ENCODE measurements at places on chromosomes 1 and 21.
A peak's percentile ranks its signal among the peaks of the same experiment; 100 is the strongest.

- DNase-seq = no peak
Measured at GRCh38 chr1:84434801-84435549, 36.7 kb downstream of the DNASE2B start.

- DNase-seq = no peak
Measured at GRCh38 chr1:44625348-44625747, 48.9 kb downstream of the TMEM53 start.

DNA sequence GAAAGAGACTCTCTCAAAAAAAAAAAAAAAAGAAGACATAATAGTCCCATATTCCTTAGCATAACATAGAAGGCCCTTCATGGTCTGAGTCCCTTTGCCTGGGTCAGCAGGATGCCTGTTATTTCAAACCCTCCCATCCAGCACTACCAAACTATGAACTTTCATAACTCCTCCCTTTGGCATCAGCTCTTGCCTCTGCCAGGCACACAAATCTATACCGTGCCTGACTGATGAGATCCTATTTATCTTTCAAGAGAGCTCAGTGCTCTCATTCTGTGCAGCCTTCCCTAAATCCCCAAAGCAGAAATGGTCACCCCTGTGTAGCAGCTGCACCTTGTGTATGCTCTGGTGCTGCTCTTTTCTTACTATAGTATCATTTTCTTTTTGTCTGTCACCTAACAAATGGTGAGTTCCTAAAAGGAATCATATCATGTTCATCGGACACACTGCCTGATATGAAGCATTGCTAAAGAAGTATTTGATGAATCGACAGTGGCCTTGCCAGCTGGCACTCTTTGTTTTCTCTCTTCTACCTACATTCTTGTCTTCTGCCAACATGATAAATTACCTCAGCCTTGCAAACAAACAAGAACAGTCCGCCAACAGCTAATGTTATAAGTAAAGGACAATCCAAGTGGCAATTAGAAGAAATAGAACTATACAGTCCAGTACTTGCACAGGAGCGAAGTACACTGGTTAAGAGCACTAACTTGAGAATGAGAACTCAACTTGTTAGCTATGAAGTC, 29.9 kb downstream of the FMO4 start:
- DNase-seq = no peak

DNA sequence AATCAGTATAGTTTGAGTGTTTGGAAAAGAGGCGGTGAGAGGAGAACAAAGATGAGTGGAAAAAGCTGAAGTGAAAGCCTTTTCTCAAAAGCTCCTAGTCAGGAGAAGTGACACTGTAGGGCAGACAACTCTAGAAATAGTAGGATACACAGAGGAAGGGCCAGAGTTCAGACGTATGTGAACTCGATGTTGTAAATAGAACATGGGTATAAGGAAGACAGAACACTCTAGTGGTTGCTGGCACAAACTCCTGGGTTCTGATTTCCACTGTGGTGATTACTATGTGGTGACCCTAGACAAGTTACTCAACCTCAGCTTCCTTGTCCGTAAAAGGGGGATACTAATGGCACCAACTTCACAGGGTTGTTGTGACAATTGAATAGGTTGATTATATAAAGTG, 30.2 kb upstream of the MGST3 start:
- no peak for DNase-seq

- no peak for DNase-seq
Measured at GRCh38 chr1:154502066-154502743, at the start of the genes SHE and TDRD10. SHE (minus strand) TSS chr1:154502412; CDS start chr1:154502026, 386 bp downstream. TDRD10 (plus strand) TSS chr1:154502219; CDS start chr1:154506904, 4,685 bp downstream.

DNA sequence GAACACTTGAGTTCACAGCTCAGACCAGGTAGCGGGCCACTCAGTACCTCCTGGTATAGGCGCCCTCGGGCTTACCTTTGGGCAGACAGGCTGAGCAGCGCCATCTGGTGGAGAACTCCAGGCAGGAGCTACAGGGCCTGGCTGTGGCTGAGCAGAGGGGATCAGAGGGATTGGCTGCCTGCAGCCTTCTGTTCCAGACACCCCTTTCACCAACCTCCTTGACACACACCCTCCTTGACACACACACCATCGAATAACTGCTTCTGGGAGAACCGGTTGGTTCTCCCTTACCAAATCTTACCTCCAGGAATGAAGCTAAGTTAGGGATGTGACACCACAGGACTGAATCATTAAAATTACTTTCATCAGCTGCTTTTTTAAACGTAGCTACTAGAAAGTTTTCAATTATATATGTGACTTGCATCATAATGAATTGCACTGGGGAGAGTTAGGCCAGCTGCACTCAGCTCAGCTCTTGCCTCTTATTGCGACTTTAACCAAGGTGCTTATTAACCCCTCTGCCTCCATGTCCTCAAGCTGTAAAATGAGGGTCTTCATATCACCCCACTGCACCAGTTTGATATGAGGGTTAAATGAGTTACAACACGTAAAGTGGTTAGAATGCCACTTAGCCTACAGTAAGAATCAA, 6.6 kb downstream of the LIN28A start:
- peak; percentile 70 for DNase-seq

- no peak for DNase-seq
Measured at GRCh38 chr1:182385885-182386853, 5.4 kb downstream of the GLUL start.

DNA sequence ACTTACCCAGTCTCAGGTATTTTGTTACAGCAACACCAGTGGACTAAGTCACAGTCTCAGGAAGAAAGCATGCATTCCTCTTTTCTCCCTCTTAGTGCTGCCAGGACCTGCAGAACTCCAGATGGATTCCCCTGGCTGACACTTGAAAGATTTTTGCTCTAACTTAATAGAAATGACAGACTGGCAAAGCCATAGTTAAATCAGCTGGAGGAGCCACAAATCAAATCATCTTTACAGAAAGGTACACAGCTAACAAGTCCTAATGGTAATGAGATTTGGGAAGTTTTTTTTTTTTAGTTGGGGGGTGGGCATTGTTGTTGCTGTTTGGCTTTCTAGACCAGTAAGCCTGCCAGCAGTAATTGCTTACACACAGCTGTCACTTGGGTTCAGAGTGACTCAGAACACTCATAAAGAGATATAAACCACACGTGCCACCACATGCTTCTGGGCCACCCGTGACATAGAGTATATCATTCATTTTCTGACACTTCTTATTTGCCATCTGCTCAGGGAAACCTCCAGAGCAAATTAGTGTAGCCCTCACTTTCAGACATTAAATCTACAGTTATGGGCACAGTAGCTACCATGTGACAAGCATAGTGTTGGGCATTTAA, 72.4 kb downstream of the FH start:
- no peak for DNase-seq

GRCh38 chr1:71668065-71668464, 587.2 kb upstream of the ZRANB2 start:
- no peak for DNase-seq

DNA sequence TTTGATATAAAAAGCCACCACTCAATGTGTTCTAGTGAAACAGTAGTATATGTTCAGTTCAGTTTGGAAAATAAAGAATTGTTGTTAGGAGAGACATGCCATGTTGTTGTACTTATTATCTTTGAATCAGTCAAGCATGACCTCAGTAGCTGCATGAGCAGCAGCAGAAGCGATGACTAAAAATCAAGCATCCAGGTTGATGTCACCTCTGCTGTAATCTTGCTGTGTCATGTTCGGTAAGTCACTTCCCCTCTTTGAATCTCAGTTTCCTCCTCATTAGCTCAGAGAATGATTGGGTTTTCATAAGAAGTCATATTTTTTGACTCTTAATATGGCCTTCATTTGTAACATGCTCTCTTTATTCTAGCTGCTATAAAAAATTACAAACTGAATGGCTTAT, 428.4 kb upstream of the B3GALT2 start:
- no peak for DNase-seq

DNA sequence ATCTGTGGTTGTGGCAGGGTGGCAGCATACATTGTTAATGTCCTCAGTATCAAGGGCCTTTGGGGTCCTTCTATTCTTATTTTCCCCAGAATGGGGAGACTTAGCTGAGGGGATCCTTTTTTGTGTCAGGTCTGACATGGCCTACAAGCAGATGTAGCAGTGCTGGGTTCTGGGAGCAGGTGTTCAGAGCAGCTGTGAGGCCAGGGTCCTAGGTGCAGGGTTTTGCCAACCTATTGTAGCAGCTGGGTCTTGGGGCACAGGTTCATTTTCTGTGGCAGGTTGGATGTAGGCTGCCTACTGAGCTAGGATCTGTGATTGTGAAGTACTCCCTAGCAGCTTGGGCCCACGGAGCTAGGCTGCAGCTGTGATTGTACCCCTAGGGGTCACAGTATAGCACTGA, 60.1 kb downstream of the DIPK1A start:
- no peak for DNase-seq

DNA sequence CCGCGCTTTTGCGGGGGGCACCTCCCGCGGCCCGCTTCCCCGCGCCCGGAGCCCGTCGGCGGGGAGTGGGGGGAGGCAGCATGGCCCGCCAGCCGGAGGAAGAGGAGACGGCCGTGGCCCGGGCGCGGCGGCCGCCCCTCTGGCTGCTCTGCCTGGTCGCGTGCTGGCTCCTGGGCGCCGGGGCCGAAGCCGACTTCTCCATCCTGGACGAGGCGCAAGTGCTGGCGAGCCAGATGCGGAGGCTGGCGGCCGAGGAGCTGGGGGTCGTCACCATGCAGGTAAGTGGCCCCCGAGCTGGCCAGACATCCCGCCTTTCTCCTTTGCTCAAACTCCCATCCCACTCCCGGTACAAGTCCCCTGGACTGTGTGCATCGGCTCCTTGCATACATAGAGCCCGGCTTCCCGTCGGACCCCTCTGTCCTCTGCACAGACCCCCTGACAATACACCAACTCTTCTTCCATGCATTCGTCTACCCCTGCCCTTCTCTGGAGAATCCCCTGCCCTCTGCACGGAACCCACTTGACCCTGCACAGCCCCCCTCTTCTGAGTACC, 812 bp downstream of the CACHD1 start:
- DNase-seq = no peak

DNA sequence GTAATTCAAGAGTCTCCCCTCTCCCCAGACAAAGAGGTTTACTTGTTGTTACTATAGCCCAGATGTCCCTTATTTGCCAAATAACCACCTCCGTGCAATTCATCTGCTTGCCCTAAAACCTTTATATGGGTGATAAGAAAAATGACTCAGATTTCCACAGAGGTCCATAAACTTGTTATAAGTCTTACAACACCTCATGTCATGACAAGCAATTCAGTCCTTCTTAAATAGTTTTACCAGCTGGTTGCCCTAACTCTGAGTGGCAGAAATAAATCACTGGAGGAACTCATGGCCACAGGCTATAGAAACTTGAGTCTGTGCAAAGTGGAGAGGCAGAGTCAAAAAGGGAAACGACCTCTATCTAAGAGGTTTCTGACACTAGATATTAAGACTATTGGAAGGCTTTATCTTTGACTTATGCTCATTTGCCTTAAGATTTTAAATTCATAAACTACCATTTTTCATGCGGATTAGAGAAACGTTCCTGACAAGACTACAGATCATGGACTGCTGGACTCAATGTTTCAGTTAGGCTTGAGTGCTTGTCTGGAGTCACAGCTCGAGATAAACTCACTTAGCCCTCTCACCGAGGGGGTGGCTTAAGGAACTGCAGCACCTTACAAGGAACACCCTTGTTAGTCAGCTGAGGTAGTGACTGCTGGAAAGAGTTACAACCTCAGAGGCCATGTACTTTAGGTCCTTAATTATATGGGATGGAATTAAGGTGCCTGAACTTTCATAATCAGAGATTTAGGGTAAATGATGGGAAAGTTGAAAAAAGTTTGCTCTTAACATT, 662.5 kb upstream of the USP24 start:
- no peak for DNase-seq

- no peak for DNase-seq
Measured at GRCh38 chr1:59151860-59152259, 145.0 kb upstream of the FGGY start.

DNA sequence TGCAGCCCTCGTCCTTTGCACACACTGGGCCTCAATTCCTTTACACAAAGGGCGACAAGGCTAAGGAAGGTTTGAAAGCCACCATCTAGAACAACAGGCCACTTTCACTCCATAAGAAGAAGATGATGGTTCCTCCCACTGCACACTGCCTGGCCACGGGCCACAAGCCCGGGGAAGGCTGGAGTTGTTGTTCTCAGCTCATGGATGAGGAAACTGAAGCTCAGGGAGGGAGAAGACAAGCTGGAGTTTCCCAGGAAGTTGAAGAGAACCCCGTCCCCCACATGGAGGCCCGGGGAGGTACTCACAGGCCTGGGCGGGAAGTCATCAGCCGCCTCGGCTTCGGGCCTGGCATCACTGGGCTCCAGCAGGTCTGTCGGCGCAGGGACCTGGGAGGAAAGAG, 24.6 kb upstream of the DDOST start:
- DNase-seq = no peak

DNA sequence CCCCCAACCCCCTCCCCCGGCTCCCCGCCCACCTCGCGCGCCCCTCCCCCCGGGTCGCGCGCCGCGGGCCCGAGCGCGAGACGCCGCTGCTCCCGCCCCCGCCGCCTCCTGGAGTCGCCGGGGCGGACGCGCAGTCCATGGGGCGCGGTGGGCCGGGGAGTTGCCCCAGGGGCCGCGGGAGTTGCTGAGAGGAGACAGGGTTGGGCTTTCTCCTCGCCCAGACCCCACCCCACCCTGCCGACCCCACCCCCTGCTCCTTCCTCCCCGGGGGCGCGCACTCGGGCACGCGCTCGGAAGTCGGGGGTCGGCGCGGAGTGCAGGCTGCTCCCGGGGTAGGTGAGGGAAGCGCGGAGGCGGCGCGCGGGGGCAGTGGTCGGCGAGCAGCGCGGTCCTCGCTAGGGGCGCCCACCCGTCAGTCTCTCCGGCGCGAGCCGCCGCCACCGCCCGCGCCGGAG, at the start of gene LAMC1:
LAMC1 (plus strand) TSS at position 275 of the 455 bp plus-strand sequence. CDS start 297 bp downstream, outside the sequence.
- no peak for DNase-seq

- no peak for DNase-seq
Measured at GRCh38 chr1:226964068-226964425, 24.0 kb downstream of the COQ8A start.

- no peak for DNase-seq
Measured at GRCh38 chr1:151825751-151826660, 5.6 kb downstream of the RORC start.

GRCh38 chr1:31712068-31712467, 8.3 kb upstream of the COL16A1 start:
- DNase-seq = no peak

GRCh38 chr1:33082575-33083108, 1.7 kb downstream of the AZIN2 start:
- DNase-seq = no peak

- no peak for DNase-seq
Measured at GRCh38 chr1:95850165-95850649, 616.2 kb downstream of the RWDD3 start.

GRCh38 chr1:159469921-159470533, 30.5 kb downstream of the OR10J1 start:
- DNase-seq = no peak

GRCh38 chr1:93722081-93723031, 40.7 kb upstream of the BCAR3 start:
- DNase-seq = no peak
